Activated T-helper 1 cell treated with anti-CD3 and anti-CD28 coated beads, Interleukin-2, amount 50 U/mL, for 16 hours (primary cell): ENCODE measurements at places on chromosomes 7 and 10.

DNA sequence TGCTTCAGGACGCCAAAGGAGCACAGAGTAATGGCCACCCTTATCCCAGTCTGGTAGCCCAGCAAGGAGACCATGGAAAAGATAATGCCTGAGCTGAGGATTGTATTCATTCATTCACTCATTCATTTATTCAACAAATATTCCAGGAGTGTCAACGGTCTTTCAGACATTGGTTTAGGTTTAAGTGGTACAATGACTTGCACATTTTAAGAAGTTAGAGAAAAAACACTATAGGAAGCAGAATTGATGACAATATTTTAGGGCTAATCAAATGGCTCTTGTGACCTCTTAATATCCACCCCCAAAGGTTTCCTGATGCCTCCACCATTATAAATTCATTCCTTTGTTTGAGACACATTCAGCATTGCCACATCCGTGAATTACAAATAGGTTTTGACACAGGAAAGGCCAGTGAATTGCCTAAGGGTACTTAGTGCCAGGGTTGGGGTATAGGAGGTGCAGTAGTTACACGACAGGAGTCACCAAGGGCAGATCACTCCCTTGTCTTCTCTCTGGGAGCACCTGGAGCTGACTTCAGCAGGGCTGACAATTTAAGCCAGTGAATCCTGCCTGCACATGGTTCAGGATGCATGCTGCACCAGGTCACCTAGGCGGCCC is 269.5 kb downstream of the CREB5 start:
- DNase-seq, result no peak

DNA sequence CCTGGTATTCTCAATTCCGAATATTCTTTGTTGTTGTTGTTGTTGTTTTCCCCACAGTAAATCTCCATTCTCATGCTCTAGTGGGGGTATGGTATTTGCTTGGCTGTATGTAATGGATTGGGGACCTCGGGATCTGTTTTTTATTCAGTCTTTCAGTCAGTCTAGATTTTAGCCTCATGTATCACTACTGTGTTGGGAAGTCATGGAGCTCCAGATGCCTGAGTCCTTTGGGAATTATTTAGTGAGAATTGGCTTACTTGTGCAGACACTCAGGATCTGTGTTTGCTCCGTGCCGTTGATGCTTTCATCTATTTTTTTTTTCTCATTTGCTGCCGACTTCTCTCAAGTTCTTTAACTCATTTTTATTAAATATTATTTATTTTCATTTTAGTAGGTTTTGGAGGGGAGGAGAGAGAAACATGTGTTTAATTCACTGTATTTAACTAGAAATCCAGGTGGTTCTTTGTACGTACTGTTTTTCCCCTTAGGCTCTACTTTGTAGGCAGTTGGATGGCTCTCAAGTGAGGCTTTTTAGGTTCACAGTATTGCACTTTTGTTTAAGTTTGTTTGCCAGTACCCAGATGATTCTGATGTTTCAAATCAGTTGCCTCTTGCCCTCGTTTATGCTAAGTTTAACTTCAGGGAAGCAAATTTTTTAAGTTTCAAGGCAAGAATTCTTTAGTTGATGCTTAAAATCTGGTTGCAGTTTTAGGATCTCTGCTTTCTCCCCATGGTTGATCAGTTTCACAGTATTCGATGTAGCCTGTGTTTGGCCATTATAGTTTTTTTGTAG is 36.9 kb downstream of the ZNRF2 start:
- DNase-seq, result no peak

- no peak for DNase-seq
Observed at GRCh38 chr7:27593226-27593625, 69.5 kb downstream of the HIBADH start.

DNA sequence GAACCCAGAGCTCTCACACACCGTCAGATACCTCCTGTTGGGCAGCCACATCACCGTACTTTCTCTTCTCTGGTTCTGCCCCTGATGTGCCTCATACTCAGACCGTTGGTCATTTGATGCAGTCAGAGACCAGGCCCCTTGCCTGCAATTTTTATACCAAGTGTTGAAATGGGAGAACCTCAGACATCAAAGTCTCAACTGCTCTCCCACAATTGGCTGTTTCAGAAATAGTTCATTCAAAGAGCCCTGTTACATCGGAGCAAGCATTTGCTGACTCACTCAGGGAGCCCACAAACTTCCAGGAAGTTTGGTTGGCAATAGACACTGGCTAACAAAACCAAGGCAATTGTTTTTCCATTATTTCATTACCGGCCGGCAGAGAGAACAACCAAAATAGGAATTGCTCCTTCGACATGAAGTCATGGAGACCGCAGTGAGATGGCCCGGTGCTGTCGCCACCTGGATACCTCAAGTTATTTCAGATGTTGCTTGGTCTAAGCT is 33.5 kb upstream of the ADAM12 start:
- no peak for DNase-seq

- DNase-seq, result no peak
Observed at GRCh38 chr10:49734676-49735075, 27.4 kb downstream of the OGDHL start.

DNA sequence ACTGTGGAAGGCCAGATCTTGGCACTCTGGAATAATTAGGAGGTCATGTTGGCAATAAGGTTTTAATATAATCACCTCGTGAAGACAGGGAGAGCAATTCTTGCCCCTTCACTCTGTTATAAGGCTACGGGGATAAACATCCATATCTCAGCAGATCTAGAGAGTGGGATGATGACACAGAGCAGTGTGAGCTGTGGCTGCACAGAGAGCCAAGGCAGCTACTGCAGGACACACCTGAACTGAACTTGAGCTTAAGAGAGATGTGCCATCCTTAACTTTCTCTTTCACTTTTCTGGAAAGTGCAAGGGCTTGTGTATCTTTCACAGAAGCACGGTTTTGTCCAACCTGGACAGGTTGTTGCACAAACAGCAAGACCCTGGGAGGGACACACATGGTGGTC is 174.7 kb downstream of the GATA3 start:
- no peak for DNase-seq

DNA sequence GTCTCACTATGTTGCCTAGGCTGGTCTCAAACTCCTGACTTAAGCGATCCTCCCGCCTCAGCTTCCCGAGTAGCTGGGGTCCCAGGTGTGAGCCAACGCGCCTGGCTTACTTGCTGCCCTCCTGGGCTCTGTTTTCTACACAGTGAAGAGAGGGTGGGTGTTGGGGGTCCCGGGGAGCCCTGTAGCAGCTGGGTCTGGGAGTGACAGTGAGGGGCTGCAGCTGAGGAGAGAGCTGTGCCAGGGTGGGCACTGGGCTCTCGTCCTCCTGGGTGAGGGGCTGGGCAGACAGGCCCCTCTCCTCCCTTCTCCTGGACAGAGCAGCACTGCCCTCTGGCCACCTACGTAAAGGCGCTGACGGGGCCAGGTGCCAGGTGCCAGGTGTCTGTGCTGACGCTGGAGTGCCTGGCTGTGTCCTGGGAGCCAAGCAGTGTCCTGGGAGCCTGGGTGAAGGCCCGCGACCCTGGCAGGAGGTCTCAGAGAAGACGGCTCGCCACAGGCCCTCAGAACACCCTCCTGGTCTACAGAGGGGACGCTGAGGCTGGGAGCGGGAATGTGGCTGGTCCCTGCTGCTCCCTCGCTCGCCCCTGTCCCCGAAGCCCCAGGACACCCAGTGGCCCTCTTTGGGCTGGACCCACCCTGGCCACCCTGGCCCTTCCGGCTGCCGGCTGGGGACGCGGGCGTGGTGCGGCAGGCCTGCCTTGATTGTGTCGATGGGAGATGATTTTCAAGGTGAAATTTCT is 35.6 kb downstream of the UNCX start:
- no peak for DNase-seq

DNA sequence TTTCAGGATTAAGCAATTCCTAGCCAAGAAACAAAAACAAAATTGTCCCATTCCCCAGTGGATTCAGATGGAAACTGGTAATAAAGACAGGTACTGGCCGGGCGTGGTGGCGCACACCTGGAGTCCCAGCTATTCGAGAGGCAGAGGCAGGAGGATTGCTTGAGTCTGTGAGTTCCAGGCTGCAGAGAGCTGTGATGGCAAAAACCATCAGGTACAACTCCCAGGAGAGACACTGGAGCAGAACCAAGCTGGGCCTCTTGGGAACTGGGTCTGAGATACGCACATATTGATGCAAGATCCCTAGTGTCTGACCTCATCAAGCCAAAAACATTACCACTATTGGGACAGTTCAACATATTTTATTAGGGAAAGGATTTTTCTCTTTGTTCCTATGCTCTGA is 84.0 kb upstream of the ANLN start:
- no peak for DNase-seq

DNA sequence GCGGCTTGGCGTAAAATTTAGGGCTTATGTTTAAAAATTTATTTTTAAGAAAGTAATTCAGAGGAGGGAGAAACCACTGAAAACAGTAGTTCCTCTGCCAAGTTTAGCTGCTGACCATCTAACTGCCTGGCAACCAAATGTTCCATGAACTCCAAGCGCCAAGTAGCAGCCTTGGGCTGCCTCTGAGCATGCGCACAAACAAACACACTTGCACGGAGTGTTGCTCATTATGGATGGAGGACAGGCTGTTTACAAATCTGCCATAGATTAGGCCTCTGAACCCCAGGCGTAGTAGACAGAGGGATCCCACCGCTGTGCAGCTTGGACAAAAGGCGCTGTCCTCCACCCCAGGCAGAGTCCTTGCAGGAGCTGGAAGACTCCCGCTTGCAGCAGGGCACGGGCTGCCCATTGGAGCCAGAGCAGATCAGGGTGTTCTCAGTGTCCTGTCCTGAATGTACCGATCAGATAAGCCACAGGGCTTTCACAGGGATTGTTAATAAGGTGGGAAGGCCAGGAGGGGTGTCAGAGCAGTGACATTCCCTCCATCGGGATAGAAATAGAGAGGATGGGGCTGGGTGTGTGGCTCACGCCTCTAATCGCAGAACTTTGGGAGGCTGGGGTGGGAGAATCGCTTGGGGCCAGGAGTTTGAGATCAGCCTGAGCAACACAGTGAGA is 47.7 kb upstream of the LYZL1 start:
- DNase-seq, result no peak

- no peak for DNase-seq
Observed at GRCh38 chr7:102030696-102031095, 213.3 kb downstream of the CUX1 start.

GRCh38 chr7:73623798-73624668 is at the start of gene MLXIPL:
MLXIPL (minus strand) TSS chr7:73624522; CDS start chr7:73624492, 30 bp downstream.
- DNase-seq, result peak; percentile 29

DNA sequence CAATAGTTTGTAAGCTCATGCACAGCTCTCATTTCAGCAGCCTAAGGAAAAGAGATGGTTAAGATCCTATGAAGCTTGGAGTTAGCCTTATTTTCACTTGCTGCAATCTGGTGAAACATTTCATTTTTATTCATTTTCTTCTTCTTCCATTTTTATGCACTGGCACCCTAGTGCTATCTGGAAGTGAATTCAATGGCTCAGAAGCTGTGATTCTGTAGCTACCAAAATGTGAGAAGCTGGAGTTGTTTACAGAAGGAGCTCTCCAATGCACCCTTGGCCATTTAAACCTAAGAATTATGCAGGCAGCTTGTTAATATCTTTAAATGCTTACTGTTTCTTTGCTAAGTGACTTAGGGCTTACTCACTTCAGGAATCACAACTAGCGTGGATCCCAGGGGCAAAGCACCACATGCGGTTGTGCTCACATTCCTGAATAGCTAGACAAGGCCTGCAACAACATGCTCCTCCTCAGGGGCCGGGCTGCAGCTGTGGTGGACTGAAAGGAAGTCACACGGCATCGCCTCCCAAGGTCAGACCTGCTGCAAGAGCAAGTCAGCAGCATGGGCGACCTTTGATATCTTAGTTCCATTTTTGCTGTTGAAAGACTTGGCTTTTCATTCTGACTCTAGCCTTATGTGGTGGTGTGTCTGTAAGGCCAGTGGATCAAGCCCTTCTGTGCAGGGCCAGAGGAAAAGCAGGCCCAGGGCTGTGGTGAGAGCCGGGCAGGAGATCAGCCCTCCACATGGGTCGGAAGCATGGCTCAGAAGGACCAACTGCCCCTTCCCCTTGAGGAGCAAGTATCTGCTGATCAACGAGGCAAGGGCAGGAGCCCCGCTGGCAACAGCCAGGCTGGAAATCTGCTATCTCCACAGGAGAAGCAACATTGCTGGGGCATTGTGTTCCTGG is 91.9 kb upstream of the MBL2 start:
- DNase-seq, result no peak

DNA sequence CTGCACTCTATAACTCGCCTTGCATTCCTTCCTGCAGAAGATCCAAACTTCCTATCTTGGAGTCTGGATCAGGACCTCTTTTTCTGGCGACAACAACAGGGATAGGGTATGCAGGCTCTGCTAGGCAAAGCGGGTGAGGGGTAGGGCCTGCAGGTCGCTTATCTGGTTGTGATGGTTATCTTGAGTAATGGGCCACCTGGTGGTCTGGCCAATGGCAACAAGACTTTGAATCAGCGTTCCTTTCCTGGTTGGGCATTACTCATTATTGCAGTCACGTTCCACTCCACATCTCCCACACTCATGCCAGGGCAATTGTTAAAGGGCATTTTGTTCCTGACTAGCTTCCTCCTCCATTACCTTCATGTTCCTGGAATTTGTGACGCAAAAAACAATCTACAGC is 48.4 kb upstream of the PLXDC2 start:
- no peak for DNase-seq

DNA sequence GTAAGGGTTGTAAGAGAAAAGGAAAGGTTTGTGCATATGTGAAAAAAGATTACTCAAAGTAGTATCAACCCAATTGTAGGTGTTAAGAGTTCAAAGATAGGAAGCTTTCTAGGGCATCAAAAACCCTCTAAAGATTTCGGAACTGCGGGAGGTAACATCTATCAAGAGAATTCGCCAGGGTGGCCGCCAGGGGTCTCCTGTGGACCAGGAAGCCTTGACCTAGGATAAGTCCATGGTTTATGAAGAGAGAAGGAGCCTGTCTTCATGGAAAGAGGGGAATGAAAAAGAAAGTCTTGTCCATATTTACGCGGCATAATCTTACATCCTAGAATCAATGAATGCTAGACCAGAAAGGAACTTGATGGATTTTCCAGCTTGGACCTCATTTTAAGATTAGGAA is 140.7 kb upstream of the CALCR start:
- DNase-seq, result no peak

- no peak for DNase-seq
Observed at GRCh38 chr7:108205311-108205710, 75.2 kb upstream of the LAMB4 start.

- DNase-seq, result no peak
Observed at GRCh38 chr7:130932088-130932487, 198.1 kb upstream of the KLF14 start.

GRCh38 chr10:101561068-101561915 is 26.8 kb downstream of the POLL start:
- DNase-seq, result no peak

- no peak for DNase-seq
Observed at GRCh38 chr10:97782455-97783228, 10.8 kb upstream of the SFRP5 start.
